ENCODE measurements at places on chromosomes 4 and X.

DNA sequence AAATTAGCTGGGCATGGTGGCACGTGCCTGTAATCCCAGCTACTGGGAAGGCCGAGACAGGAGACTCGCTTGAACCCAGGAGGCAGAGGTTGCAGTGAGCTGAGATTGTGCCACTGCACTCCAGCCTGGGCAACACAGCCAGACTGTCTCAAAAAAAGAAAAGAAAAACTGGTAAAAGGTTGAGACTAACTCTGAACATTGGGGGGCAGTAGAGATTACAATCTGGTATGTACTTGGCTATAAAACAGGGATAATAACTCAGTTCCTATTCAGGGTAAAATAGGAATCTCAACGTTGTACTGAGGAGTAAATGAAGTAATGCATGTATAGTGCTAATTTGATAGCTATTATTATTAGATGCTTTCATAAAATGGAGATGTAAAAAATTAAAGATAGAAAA is 12.5 kb upstream of the KLF8 start:
- no peak for DNase-seq

- no peak for DNase-seq
Measured at GRCh38 chr4:67899096-67899495, 15.3 kb upstream of the TMPRSS11D start.

DNA sequence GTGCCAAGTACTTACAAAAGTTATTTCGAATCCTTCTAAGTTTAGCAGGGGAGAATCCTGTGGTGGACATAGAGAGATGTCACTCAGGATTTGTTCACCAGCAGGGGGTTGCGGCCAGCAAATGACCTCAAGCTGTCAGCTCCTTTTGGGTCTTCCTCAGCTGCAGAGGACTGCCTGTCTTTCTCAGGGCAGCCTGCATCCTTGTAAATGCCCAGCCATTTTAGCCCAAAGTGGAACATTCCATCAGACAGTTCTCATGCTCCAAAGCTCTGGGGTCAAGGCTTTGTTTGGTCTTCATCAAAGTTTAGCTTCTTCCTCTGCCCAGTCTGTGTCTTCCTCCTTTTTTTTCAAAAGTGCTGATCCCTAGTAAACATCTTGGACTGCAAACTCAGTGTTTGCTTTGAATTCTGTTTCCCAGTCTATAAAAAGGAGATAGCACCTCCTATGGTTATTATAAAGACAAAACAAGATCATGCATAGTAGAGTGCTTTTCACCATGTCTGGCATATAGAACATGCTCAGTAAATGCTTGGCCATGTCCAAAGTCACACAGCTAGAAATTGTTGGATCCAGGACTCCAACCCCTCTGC is 156.4 kb upstream of the GATB start:
- DNase-seq = no peak

GRCh38 chr4:31415629-31416028 is 695.5 kb downstream of the PCDH7 start:
- no peak for DNase-seq

DNA sequence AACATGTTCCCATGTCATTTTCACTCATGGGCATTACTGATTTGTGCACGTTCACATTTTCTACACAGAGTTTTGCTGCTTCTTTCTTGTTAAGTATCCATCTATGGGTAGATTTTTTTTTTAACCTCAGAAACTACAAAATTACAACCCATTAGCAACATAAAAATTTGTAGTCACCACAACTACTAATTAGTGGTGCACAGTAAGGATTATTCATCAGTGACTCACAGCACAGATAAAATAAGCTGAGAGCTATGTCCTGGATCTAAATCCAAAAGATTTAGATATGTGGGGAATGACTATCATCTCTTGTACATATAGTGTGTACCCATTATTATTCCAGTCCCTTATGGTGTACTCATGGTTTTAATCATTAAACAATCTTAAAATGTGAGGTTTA is 19.7 kb upstream of the AMELX start:
- DNase-seq = no peak

GRCh38 chrX:13094374-13094773 is 50.0 kb upstream of the FAM9C start:
- DNase-seq = no peak

- DNase-seq = no peak
Measured at GRCh38 chr4:128859887-128860677, 50.6 kb downstream of the JADE1 start.

- DNase-seq = no peak
Measured at GRCh38 chrX:10938365-10938923, 172.7 kb upstream of the HCCS start.

DNA sequence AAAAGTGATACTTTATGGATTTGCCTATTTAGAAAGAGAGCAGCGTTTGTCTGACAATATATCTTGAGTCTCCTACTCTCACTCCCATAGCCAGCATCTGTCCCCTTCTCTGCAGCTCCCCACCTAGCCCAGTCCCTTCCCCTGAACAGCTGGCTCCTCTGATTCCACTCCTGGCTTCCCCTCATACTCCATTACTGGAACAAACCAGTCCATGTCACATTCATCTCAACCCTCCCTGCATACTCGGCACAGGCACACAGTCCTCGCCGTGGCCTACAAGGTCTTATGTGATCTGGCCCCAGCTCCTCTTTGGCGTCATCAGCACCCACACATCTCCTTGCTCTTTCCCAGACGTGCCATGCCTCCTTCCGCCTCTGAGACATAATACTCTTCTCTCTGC is 36.7 kb downstream of the SLC2A9 start:
- DNase-seq = no peak

- DNase-seq = no peak
Measured at GRCh38 chrX:109399831-109400230, 82.1 kb downstream of the GUCY2F start.

DNA sequence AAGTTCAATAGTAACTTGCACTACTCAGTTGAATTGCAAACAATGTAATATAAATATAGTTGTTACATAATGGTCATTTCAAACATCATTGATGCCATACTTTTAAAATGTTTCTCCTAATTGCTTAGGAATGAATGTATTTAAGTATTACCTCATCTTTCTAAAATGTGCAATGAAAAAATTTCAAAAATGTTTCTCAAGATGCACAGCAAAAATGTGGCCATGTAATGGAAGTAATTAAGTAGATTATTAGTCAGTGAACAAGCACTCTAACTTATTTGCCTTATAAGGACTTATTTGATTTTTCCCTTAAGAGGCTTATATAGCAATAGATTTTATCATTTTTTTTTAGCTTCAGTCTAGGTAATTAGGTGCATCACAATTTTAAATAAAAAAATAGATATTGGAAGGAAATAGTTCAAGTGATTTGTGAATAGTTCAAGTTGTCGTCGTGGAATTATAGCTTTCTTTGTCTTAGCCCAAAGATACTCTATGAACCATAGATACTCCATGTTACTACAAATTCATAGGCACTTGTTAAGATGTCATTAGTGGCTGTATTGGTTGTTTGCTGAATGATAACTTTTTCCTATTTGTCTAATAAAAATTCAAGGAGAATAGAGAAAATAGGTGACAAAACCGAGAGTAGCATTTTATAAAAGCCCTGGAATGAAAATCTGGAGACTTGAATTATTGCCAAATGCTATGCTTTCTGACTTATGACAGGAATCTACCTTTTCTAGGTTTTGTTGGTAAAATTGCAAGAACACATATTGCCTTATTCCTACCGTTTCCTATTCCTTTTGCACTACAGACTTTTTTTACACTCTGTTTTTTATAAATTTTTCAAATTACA is 118.5 kb downstream of the TLL1 start:
- no peak for DNase-seq

DNA sequence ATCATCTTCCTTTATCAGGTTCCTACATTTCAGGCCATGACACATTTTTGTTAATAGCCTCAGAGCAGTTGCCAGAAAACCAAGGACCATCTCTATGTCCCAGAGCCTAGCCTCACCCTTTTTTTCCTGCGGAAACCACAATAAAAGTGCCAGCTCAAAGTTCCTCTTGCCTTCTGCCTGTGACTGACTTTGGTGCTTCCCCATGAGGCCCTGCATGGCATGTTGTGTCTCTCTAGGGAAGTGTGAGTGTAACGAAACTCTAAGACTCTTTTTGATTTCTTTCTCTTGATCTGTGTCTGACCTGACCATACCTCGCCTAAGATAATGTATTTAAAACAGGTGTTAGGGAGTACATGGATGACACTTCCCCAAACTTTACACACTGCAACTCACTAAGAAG is 642.3 kb upstream of the BOD1L1 start:
- no peak for DNase-seq

- DNase-seq = no peak
Measured at GRCh38 chr4:6352031-6352692, 82.5 kb downstream of the WFS1 start.

Measured in activated CD4-positive, CD25-positive, alpha-beta regulatory T cell treated with anti-CD3 and anti-CD28 coated beads, Interleukin-2, amount 50 U/mL, for 16 hours (primary cell).